Ovary (tissue), 10 donors: ENCODE measurements at places on chromosomes 12 and 14. TPM values are rescaled to one million over a fixed set of nuclear protein-coding genes. Genes with fewer than 3 reads are reported as not detected.

TBX3 gene
- 74.6 TPM for total RNA-seq

FRMD6 gene
- total RNA-seq = 29.8 TPM

MGP gene
- total RNA-seq = 524 TPM

OR6C76 gene
- total RNA-seq = not detected

AKAP3 gene
- total RNA-seq = 2.5 TPM

CLEC9A gene
- 0.22 TPM for total RNA-seq

TAS2R19 gene
- 3.1 TPM for total RNA-seq

CAPZA3 gene
- total RNA-seq = not detected

SERPINA5 gene
- 60.7 TPM for total RNA-seq

SELPLG gene
- 2.9 TPM for total RNA-seq

DNA sequence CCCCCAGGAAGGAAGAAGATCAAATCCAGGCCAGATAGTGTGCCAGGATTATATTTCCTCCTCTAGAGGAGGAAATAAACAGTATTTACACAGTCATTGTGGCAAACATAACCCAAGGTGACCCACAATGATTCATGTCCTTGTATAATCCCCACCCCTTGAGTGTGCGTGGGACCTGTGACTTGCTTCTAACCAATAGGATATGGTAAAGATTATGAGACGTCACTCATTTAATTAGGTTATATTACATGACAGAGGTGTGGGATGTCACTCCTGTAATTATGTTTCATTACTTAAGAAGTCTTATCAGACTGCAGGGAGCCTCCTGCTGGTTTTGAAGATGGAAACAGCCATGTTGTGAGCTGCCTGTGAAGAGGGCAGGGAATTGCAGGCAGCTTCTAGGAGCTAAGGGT lies 12.2 kb upstream of the CATSPERB start:
- DNase-seq = no peak

DNA sequence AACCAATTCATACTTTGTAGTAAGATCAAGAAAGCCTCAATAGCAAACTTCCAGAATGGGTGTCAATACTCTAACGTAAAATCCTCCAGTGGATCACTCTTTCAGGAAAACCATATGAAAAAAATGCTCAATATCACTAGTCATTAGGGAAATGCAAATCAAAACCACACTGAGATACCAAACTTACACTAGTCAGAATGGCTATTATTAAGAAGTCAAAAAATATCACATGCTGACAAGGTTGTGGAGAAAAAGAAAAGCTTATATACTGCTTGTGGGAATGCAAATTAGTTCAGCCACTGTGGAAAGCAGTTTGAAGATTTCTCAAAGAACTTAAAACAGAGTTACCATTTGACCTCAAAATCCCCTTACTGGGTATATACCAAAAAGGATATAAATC lies 49.5 kb upstream of the ATXN7L3B start:
- DNase-seq = no peak

GRCh38 chr12:12890543-12891079 lies 751 bp upstream of the GPRC5A start:
- DNase-seq = peak; percentile 72

- no peak for DNase-seq
These were observed 452.2 kb downstream of the BCL11B start for GRCh38 chr14:98819867-98820206.

DNA sequence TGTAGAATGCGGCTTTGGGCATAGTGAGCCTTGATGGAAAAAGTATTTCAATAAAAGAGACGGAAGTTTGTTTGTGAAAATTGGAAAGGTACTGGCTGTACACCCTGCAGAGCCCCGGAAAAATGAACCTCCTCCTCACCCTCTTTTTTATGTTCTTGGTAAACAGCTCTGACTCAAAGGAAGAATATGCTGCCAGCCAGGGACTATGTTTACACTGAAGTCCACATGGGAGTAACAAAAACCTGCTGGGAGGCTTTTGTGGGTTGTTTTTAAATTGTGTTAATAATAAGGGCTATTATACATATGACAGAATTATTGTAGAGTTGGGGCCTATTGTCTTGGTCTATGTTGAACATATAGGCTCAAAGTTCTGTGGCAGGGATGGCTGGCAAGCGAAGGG lies 70.7 kb downstream of the TTC8 start:
- DNase-seq = no peak

- DNase-seq = no peak
These were observed 318.2 kb downstream of the TMEM117 start for GRCh38 chr12:44154128-44154527.

GRCh38 chr12:102675672-102676071 lies 195.3 kb upstream of the IGF1 start:
- DNase-seq = no peak

- DNase-seq = no peak
These were observed 19.8 kb downstream of the NR1H4 start for GRCh38 chr12:100493396-100494012.

DNA sequence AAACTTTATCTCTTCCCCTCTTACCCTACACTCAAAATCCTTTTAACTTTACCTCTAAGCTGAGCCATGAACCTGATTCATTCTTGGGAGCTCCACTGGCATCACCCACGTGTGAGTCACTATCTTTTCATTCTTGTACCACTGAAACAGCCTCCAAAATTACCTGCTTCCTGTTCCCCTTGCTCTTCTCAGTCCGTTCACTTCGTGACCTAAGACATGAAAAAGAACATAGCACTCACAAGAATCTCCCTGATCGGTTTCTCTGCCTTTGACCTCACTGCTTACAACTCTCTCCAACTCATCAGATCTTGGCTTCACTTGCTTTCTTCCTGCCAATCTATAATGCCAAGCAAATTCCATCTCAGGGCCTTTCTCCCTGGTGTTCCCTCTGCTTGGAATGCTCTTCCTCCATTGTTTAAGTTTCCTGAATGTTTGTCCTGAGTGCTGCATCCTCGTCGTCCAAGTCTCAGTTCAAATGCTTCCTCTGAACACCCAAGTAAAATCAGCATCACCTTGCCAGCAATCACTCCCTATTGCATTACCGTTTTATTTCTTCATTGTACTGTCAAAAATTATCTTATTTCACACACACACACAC lies 9.2 kb downstream of the GLIPR1 start:
- no peak for DNase-seq

DNA sequence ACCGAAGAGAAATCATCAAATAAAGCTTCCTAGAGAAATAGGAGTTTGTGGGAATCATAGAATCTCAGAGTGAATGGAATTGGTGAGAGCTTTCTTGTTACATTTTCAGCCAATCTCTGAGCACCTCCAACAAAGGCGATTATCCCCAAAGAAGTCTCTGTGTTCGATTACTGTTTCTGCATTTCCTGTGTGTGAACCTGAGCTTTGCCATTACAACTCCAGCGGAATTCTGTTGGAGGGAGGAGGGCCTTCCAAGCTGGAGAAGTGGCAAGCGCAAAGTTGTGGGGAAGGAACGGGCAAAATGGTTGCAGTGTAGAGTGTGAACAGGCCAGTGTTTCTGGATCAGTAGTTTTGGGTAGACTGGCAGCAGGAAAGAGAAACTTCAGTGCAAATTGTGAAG lies 23.1 kb downstream of the TMEM117 start:
- DNase-seq = no peak

DNA sequence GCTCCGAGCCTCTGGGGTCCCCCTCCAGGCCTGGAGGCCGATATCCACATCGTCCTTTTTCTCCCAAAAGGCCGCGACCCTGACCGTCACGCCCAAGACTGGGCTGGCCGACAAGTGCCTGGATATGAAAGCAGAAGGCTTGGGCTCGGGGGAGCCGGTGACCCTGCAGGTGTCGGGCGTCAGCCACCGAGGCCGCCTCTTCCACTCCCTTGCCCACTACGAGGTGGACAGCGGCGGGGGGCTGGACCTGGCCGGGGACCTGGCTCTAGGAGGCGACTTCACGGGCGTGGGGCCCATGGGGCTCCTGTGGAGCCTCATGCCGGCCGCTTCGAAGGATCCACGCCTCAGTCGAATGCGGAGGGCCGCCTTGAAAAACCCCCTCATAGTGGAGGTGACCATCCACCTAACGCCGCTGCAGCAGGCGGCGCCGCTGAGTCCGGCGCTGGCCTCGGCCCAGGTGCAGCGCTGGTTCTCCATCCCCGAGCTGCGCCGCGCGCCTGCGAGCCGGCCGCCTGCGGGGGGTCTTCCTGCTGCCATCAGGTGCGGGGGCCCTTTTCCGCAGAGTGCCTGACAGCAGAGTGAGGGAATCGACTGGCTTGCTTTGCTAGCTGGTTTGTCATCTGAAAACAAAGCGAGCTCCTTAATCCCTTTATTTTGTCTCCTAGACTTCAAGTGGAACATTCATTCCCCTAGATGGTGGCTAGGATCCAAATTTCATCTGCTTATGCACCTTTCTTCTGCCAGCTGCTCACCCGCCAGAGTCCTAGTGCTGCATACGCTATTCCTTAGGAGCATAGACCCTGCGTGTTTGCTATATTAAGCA lies 10.6 kb upstream of the DNAL1 start:
- peak; percentile 57 for DNase-seq

DNA sequence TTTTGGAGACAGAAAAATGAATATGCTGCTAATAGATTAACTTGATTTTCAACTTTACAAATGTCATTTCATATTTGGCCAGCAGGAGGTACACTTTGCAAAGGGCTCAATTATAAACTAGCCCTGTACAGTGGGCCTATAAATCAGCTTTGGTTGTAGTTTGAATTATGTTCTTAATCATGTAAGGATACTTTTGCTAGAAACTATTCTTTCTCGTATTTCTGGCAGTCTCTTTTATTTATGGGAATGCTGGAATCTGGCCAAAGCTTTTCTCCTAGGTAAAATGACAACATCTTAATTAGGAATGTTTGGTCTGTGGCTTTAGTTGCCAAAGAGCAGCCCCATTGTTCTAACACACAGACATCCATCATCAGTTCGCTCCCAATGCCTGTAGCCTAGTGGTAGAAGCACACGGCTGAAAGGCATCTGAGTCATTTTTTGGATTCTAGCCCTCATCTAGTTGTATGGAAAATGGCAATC lies 1322.3 kb upstream of the SEL1L start:
- no peak for DNase-seq

DNA sequence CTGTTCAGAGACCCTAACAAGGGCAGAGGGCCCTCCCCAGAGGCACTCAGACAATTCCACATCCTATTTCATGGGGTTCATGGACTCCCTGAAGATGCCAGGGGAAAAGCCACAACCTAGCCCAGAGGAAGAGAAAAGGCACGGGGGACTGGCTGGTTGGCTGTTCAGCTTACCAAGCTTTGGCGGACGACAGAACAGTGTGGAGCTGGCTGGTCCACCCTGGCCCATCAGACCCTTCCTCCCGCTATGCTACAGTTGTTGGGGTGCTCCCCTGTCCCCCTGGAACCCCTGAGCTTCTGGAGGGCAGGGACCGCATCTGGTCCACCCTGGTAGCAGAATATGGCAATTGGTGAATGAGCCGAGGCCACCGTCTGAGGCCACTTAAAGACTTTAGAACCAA lies 6.3 kb downstream of the TESC start:
- DNase-seq = no peak
